Myocyte (in vitro differentiated cells): ENCODE measurements at places on chromosomes 7 and 10. TPM values are rescaled to one million over a fixed set of nuclear protein-coding genes. Genes with fewer than 3 reads are reported as not detected.
A peak's percentile ranks its signal among the peaks of the same experiment; 100 is the strongest.

- no peak for DNase-seq
Measured at GRCh38 chr7:84248267-84248666, 53.7 kb upstream of the SEMA3A start.

- no peak for DNase-seq
Measured at GRCh38 chr7:95317546-95317945, 6.8 kb downstream of the PON1 start.

DNA sequence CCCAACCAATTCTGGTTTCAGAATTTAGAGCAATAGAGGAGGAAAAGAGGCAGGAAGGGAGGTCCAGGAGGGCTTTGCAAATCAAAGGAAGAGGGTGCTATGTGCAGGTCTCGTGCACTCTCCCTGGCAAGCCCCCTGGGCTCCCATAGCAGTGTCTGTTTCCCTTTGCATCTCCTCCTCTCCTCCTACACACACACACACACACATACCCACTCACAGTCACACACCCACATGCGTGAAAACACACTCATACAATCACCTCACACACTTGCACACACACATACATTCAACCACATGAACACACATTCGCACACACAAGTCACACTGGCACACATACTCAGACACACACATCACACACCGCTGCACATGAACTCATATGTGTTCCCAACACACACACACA is 105.3 kb downstream of the OAT start:
- DNase-seq = no peak

DNA sequence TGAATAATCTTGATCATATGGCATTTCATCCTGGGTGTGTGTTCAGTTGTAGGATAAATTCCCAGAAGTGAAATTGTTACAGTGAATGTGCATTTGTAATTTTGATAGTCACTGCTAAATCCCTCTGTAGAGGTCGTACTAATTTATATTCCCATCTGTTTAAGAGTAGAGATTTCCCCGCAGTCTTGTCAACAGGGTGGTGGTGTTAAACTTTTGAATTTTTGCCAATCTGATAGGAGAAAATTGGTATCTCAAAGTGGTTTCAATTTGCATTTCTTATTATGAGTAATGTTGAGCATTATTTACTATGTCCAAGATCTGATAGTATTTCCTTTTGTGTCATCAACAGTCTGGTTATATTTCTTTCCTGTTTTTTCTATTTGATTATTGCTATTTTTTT is 101.7 kb downstream of the AUTS2 start:
- DNase-seq = no peak

- DNase-seq = no peak
Measured at GRCh38 chr7:136033413-136034031, 56.4 kb upstream of the MTPN start.

- DNase-seq = peak; percentile 2
Measured at GRCh38 chr7:11130012-11130411, 156.3 kb downstream of the PHF14 start.

- DNase-seq = no peak
Measured at GRCh38 chr7:111132833-111133232, 41.9 kb downstream of the LRRN3 start.

- DNase-seq = peak; percentile 81
Measured at GRCh38 chr10:3482200-3482993, 302.6 kb downstream of the KLF6 start.

GRCh38 chr10:94108200-94108599 is 114.5 kb downstream of the PLCE1 start:
- DNase-seq = peak; percentile 38

DNA sequence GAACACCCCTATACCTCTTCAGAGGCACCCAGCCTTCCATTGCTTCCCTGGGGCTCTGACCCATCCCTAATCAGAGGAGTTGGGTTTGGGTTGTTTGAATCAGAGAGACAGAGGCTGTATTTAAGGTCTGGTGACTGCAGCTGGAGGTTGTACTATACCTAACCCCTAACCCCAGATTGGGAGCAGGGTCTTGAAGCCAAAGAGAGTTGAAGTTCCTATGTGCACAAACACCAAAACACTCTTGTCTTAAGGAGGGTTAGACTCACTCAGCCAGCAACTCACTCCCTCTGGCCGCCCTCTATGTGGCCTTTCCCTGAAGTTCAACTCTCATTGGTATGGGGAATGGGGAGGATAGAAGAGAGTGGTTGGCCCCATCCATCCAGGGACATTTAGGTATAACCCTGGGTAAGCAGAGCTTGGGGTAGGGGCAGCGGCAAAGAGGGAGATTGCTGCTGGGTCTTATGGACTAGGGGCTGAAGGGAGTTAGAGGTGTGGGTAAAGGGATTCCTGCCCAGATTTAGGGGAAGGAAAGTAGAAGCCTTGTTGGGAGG is 80.0 kb downstream of the PAX2 start:
- DNase-seq = no peak

- DNase-seq = peak; percentile 79
Measured at GRCh38 chr7:36487756-36488336, 98.2 kb downstream of the ANLN start.

DNA sequence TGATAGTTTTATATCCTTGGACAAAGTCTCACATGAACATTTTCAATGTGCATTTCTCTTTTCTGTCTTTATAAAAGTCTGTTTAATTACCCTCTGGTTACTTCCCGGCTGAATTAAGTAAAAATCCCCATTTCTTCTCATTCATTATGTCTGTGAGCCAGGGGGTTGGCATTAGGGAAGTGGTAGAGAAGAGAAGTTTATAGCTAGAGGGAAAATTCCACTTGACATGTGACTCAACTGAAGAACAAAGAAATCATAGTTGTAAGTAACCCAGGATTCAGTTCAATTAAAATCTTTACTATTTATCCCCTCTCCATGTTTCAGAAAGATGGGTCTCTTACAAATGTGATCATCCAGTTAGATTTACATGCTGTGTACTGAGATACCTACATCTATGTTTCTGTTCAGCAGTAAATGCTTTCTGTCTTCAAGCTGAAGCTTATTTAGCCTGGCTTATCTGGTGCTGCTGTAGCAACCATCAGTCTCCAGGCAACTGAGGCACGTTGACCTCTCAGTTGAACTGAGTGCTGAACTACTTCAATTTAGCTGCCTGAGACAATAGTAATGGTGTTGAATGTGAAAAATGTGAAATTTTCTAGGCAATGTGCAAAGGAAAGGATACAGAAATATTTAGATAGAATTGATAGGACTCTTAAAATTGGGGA is 181.6 kb downstream of the MLLT10 start:
- no peak for DNase-seq

DNA sequence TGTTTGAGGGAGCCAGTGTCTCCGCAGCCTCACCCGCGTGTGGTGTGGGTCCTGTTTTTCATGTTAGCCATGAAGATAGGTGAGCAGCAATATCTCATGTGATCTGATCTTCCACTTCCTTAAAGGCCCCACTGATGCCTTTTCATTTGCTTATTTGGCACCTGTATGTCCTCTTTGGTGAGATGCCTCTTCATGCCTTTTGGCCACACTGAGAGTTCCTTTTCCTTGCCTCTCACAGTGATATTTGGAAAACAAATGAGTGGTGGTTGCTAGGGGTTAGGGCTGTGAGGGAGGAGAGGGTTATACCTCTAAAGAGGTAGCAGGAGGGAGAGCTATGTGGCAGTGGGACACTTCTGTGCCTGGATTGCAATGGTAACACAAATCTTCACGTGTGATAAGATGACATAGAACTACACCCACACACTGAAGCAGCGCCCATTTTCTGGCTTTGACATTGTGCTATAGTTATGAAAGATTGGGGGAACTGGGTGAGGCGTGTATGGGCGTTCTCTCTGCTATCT is 90.4 kb upstream of the TNS3 start:
- DNase-seq = no peak

DNA sequence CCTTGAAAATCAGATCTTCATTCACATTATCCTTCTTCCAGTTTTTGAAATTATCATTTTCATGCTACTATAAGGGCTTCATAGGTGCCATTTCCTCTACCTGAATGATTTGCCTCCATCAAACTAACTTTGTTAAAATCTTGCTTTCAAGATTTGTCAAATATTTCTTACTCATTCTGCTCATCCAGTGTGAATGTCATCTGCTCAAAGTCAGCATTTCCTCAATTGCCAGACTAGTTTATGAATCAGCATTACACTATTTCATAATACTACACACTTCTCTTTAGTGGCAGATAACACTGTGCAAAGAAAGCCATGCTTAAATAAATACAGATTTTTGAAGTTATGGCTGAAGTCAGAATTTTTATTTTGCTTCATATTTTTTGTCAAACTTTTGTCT is 21.3 kb upstream of the LIPF start:
- no peak for DNase-seq

- no peak for DNase-seq
Measured at GRCh38 chr7:82419200-82419599, 24.4 kb downstream of the CACNA2D1 start.

GRCh38 chr7:77944183-77945182 is 145.9 kb downstream of the PHTF2 start:
- no peak for DNase-seq

DNA sequence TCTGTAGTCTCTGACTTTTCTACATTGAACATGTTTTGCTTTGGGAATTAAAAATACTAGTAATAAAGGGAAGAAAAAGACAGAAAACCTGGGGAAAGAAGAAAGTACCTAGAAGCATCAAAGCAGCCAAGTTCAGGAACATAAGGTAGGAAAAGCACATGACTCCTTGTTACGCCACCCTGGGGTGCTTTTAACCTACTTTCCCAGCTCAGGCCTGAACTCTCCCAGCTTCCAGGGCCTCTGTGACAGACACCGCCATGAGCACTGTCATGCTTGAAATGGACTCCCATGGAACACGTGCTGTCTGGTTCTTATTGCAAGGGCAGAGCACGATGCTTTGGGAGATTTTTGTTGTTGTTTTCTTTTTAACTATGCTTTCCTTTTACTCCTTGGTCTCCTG is 11.4 kb downstream of the ACTR1A start:
- DNase-seq = no peak

GRCh38 chr7:29039821-29040578 is 81.9 kb upstream of the TRIL start:
- DNase-seq = peak; percentile 39

- no peak for DNase-seq
Measured at GRCh38 chr10:95309958-95310357, 19.2 kb upstream of the PDLIM1 start.

GRCh38 chr10:102675666-102676533 is 31.6 kb downstream of the TRIM8 start:
- DNase-seq = peak; percentile 91

DNA sequence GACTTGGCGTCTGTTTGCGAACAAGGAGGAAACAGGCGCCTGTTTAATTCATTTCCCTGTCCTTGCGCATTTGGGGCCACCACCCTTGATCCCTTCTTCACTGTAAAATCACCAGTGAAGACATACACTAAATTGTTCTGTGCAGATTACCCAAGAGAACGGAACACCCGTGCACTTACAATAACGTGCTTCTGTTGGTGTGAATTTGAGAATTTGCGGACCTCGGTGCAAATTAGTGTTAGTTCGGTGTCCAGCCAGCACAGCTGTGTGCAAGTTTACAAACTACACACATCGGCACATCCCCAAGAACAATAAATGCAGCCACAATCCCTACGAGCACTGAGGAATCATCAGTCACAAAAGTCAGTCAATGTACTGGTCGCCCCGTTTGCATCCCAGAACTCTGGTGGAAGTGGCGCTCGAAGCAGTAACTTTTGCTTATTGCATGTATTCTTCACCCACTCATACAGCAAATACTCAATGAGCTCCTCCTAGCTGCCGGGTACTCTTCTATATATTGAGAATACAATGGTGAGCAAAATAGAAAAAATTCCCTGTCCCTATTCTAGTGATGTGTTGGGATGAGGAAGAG is 786 bp upstream of the CNOT4 start:
- peak; percentile 28 for DNase-seq

- DNase-seq = peak; percentile 32
Measured at GRCh38 chr10:86642499-86642898, 11.8 kb upstream of the OPN4 start.

- DNase-seq = peak; percentile 87
Measured at GRCh38 chr7:156764016-156764669, 123.6 kb downstream of the RNF32 start.

GRCh38 chr7:16055263-16055976 is 365.9 kb downstream of the CRPPA start:
- DNase-seq = peak; percentile 72

DNA sequence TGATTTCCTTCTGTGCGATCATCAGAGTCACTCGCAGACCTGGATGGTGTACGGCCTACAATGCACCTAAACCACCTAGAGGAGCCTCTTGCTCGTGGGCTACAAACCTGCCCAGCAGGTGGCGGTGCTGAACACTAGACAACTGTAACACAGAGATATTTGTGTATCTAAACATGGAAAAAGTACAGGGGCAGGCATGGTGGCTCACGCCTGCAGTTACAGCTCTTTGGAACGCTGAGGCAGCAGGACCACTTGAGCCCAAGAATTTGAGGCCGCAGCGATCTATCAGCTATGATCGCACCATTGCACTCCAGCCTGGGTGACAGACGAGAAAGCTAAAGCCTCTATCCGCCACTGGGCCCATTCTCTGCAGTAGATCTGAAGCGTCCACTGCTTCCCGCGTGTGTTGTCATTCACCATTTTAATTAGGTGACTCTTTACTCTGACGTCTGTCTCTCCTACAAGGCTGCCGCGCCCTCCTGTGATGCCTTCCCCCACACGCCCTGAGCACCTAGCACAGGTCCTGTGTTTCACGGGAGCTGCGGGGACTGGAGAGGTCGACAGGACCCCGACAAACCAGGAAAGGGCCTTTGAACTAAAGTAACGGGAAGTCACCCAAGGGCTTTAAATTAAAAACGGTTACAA is 774 bp downstream of the TUBGCP2 start:
- peak; percentile 62 for DNase-seq

GRCh38 chr10:24502006-24502405 is 221.7 kb downstream of the ARHGAP21 start:
- DNase-seq = no peak

GRCh38 chr7:94190599-94191061 is 186.5 kb upstream of the BET1 start:
- peak; percentile 94 for DNase-seq

GRCh38 chr10:123266971-123267370 is 112.8 kb downstream of the BUB3 start:
- no peak for DNase-seq

GRCh38 chr10:103433858-103434257 is 18.3 kb downstream of the CALHM2 start:
- no peak for DNase-seq

GRCh38 chr7:116524609-116525297 is at the start of gene CAV1:
Gene CAV1, plus strand, starts transcription at chr7:116525036. Its CDS starts 27 bp downstream, at chr7:116525063.
- peak; percentile 98 for DNase-seq

The ZC3HAV1L gene
- total RNA-seq = 16.1 and 31.5 TPM in 2 replicates

The PKD1L1 gene
- total RNA-seq = 0.03 and 0.10 TPM in 2 replicates

The AOAH gene
- not detected in 2 replicates for total RNA-seq

The RUFY2 gene
- 11.3 and 14.8 TPM in 2 replicates for total RNA-seq

The FRA10AC1 gene
- total RNA-seq = 10.5 and 13.6 TPM in 2 replicates

The DPYSL4 gene
- total RNA-seq = 21.0 and 22.3 TPM in 2 replicates

The STK31 gene
- total RNA-seq = 0.05 TPM in 1 of 2 replicates, not detected in the other
